ENCODE measurements at places on chromosomes 12 and 14.

DNA sequence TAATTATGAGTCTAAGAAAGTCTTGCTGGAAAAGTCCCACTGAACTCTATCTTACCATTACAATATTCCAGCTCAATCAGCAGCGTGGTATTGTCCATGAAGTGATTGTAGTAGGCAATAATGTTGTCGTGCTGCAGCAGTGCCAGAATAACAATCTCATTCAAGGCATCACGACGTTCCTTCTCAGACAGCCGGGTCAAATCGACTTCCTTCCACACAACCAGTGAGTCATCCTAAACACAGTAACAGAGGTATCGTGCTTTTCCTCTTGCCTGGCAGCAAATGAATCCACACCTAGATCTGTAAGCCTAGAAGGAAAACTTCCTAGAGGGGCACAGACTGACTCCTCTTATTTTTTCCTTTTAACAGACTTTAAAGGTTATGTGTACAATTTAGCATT is 2.9 kb downstream of the NEK9 start:
- peak; percentile 23 for DNase-seq

DNA sequence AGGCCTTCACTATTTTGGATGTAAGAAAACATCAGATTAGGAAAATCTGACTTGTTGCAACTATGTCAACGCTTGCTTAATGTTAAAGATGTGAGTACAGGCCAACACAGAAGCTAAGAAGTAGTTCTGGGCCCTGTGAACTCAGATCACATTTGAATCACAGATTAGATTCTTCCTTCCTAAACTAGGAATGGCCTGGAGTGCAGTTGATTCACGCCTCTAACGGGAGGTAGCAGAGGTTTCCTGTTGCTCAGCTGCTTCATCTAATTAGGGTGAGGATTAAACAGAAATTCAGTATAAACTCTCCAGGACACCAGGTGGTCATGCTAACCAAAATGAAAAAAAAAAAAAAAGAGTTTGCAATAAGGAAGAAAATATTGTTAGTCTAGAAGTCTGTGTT is 314.3 kb downstream of the TRHDE start:
- no peak for DNase-seq

- no peak for DNase-seq
These were observed 85.6 kb downstream of the GALNT9 start for GRCh38 chr12:132243596-132244310.

- DNase-seq: no peak
These were observed 688 bp upstream of the NECAP1 start for GRCh38 chr12:8081251-8081920.

GRCh38 chr12:3974883-3975282 is 101.7 kb upstream of the PARP11 start:
- no peak for DNase-seq

- no peak for DNase-seq
These were observed 130.3 kb downstream of the TMEM30B start for GRCh38 chr14:61150851-61151250.

GRCh38 chr14:55303125-55303499 is 31.9 kb downstream of the FBXO34 start:
- DNase-seq: no peak

DNA sequence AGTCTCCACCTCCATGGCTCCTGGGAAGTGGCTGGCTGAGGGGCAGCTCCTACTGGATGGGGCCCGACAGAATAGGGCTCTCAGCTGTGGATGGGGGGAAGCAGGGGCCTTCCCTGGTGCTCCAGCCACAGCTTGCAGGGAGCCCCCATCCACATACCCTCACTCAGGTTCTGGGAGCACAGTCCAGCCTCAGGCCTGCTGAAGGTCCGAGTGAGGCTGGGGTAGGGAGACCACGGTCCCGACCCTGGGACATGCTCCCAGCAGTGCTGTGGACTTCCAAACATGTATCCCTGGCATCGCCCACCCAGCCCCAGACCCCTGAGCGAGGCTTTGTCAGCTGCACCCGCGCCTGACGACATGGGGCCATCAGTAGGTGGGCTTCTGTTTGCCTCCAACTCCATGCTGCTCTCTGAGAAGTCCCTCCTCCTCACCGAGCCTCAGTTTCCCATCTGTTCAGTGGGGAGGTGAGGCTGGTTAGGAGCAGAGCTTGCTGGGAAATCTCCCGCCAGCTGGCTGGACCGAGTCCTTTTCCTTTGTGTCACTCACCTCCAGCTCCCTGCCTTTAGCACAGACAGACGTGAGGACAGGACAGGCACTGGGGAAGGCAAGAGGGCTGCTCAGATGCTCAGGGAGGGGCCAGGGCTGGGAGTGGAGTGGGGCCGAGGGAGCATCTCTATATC is 9.1 kb upstream of the ATG101 start:
- no peak for DNase-seq

DNA sequence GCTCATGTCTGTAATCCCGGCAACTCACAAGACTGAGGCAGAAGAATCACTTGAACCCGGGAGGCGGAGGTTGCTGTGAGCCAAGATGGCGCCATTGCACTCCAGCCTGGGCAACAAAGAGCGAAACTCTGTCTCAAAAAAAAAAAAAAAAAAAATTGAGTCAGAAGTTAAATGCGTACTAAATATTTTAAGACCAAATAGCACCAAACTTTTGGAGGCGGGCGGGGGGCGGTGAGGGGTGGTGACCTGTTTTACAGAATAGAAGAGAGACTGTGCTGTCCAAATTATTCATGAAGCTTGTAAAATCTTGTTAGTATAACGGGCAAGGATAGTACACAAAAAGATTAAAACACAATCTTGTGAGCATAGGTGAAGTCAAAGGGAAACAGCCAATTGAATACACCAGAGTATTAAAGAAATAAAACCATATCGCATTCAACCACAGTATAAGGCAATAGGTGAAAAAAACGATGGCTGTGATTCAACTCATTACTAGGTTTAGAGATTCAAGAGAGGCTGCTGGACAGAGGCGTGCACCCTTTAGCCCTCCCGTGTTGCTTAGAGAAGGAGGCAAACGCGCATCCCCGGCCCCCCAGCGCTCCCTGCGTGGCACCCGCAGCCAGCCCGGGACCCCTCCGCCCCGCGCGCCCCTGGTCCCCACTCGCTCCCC is 571 bp downstream of the ZNF891 start:
- no peak for DNase-seq

DNA sequence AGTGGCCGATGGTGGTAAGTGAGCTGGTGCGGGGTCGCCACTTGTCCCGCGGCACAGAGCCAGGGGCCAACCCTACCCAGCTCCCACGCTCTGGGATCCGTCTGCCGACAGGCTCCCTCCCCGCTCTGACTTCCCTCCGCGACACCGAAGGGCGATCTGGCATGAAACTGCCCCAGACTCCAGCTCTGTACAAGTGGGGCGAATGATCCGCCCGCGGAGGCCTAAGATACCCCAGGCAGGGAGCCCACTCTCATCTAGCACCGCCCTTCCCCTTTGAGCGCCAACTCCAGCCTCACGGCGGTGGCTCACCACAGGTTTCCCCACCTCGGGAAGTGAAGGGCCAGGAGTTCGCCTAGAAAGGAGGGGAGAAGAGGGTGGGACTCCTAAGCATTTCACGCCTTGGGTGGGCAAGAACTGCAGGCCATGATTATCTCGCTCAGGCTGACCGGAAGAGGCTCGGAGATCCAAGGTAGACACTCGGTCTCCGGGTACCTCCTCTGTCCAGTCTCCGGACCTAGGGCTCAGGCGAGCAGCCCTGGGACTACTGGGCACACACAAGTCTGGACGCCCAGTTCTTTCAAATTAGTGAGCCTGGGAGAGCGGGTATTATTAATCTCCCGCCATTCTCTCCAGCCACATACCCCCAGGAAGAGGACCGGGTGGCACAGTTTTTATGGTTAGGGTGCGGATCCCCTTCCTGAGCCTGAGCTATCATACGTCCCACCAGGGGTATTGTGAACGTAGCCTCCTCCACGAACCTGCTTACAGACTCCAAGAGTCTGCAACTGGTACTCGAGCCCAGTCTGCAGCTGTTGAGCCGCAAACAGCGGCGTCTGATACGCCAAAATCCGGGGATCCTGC is 849 bp downstream of the WNT1 start:
- no peak for DNase-seq

DNA sequence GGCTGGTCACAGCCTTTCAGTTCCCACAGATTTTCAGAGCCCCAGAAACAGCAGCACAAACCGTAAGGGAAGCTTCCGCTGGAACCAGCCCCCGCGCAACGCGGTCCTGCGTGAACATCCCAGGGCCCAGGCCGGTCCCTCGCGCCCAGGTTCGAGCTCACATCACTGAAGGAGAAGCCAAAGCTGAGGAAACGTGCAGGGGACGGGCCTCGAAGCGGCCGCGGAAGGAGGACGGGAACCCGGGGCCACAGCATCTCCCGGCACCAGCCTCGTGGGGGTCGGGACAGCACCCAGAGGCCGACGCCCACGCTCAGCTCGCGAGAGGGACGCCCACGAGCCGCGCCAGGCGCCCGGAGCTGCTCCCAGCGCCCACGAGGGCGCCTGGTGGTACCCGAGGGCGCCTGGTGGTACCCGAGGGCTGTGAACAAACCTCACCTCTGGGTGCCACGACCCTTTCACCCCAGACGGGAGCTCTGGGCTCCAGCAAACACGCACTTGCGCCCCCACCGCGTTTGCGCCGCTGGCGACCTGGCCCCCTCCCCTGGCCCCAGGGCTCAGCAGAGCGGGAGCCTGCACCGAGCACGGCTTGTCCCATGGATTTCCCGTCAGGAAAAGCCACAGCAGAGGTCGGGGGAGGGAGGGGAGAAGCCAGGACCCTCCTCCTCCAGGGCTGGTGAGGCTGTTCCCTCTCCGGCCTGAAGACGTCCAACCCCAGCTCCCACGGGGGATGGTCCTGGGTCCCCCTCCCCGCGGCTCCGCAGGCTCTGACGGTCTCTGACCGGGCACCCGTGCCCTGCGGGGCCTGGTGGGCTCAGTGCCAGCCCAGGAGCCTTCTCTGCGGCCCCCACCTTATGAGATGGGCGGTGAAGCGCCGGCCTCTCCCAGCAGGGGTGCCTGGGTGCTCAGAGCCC is 6.9 kb downstream of the LRCOL1 start:
- DNase-seq: no peak

DNA sequence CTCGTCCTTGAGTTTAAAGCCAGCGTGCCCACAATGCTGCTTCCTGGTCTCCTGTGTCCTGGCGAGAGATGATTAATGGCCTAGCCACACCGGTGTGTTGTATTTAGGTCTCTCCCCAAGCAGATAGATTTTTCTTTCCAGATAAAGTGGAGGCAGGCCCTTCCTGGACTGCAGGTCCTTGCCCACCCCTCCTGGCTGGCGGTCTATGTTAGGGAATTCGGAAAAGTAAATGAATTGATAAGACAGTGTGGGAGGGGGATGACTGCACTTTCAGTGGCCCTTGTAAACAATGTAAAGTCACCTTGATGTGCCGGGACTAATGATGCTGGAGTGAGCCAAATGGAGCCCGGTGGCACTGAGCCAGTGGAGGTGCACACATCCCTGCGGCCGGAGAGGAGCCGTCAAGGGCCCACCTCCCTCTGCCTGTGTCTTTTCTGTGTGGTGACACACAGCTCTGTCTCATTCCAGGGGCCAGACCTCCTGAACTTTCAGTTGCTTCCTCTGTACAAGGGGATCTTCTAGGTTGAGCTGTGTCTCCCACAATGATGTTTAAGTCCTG is 70.6 kb upstream of the ESRRB start:
- DNase-seq: no peak

DNA sequence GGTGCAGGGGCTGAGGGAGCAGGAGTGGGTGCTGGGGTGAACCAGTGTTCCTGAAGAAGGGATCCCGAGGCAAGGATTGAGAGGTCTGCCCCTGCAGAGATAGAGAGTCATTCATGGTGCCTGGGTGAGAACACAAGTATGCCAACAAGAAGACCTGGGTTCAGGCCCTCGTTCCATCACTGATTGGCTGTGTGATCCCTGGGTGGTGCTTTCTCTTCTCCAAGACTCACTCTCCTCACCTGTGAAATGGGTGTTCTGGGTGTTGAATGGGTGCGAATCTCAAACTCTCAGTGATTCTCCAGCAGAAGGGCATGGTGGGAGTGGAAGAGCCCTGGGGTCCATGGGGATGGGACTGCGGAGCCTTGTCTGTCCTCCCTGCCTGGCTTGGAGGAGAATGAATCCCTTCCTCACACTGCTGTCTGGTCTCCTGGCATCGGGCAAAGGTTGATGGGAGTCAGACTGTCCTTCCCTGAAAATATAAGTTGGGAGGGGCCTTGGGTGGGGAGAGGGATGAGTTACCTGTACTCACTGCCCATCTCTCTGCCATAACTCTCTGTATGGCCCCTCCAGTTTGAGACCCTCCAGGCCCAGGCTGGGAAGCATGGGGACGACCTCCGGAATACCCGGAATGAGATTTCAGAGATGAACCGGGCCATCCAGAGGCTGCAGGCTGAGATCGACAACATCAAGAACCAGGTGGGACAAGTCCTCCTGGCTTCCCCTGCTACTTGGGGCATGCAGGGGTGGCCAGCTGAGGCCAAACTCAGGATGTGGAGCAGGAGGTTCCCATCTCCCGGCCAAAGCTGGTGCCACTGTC is 9.6 kb downstream of the KRT7 start:
- DNase-seq: no peak

DNA sequence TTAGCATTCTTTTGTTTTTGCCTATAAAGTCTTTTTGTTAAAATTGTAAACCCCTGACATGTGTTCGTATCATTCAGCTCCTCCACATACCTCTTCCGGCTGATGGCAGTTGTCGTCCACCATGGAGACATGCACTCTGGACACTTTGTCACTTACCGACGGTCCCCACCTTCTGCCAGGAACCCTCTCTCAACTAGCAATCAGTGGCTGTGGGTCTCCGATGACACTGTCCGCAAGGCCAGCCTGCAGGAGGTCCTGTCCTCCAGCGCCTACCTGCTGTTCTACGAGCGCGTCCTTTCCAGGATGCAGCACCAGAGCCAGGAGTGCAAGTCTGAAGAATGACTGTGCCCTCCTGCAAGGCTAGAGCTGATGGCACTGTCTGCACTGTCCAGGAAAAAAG is 7.7 kb downstream of the ALKBH2 start:
- no peak for DNase-seq

DNA sequence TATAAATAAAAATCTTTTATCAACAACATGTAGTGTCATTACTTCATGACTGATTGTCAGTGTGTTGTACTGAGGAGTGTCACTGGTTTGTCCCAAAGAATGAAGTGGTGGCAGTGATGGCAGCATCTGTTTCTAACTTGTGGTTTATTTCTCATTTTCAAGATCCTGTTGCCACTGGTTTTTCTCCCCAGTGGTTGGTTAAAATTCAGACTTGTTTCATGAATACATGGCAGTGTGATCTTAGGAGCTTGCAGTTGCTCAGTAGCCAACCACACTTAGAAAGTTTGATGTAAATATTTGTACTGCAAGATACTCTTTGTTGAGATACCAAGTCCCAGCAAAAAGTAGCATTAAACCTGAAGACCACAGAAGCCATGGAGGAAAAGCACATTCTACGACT is 69.8 kb downstream of the PLEKHA5 start:
- no peak for DNase-seq

- DNase-seq: no peak
These were observed 42.0 kb upstream of the NUDT4 start for GRCh38 chr12:93335603-93336162.

- no peak for DNase-seq
These were observed 5.0 kb upstream of the RFLNA start for GRCh38 chr12:124289634-124290600.

- no peak for DNase-seq
These were observed 46.6 kb upstream of the BICDL1 start for GRCh38 chr12:119942386-119942785.

Data from HS-5 (cell line).